T-helper 1 cell (primary cell): ENCODE measurements at places on chromosomes 3 and 15.

GRCh38 chr15:33587773-33588172 is 277.0 kb downstream of the RYR3 start:
- DNase-seq, result no peak

GRCh38 chr3:135125171-135125801 is 330.2 kb downstream of the EPHB1 start:
- no peak for DNase-seq

- DNase-seq, result no peak
Observed at GRCh38 chr15:75545064-75545463, 34.1 kb downstream of the PTPN9 start.

GRCh38 chr3:74789111-74789510 is 174.7 kb upstream of the CNTN3 start:
- no peak for DNase-seq

DNA sequence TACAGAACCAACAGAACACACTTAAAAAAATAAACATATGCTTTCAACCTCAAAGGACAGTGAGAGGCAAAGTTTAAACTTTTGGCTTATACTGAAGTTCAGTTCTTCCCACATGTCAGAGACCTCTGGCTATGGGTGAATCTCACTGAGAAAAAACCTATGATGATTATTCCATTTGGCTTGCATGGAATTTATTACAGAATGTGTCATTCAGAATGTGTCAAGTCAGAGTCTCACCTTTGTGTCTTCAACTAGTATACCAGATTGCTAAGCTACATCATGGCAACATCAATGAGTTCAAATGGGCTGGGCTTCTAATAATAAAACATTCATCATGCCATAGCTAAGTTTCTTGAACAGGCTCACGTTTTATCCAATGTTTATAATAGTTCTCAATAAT is 987.0 kb downstream of the NTRK3 start:
- DNase-seq, result no peak

GRCh38 chr3:142706321-142707127 is 17.3 kb upstream of the TRPC1 start:
- DNase-seq, result peak; percentile 6

GRCh38 chr15:57298843-57299550 is 77.3 kb upstream of the CGNL1 start:
- no peak for DNase-seq

GRCh38 chr3:120102232-120102631 is 8.0 kb upstream of the GSK3B start:
- no peak for DNase-seq

DNA sequence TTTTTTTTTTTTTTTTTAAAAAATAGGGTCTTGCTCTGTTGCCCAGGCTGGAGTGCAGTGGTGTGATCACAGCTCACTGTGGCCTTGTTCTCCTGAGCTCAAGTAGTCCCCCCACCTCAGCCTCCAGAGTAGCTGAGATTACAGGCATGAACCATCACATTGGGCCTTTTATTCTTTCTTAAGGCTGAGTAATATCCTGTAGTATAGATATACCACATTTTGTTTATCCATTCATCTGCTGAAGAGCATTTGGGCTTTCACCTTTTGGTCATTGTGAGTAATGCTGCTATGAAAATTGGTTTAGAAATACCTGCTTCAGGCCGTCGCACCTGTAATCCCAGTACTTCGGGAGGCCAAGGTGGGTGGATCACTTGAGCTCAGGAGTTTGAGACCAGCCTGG is 42.6 kb downstream of the PAQR5 start:
- no peak for DNase-seq

- DNase-seq, result peak; percentile 80
Observed at GRCh38 chr3:197394464-197395321, 96.3 kb upstream of the DLG1 start.

DNA sequence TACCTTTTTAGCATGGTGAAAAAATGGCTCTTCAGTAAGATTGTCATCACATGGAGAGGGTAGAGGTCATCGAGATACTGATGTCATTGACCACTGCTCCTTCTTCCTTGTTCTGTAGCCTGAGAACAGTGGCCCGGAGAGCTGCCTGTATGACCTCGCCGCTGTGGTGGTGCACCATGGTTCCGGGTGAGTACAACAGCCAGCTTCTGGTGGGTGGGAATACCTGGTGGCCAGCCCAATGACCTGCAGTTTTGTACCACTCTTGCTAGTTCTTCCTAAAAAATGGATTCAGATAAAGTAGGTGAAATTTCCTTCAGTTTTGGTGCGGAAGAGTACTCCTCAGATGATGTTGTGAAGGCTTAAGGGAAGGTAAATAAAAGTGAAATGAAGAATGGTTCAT is 8.4 kb upstream of the FBXL22 start:
- DNase-seq, result no peak

- DNase-seq, result no peak
Observed at GRCh38 chr3:162295323-162295983, 798.8 kb downstream of the OTOL1 start.

GRCh38 chr3:46239952-46240351 is 2.3 kb upstream of the CCR3 start:
- DNase-seq, result no peak

DNA sequence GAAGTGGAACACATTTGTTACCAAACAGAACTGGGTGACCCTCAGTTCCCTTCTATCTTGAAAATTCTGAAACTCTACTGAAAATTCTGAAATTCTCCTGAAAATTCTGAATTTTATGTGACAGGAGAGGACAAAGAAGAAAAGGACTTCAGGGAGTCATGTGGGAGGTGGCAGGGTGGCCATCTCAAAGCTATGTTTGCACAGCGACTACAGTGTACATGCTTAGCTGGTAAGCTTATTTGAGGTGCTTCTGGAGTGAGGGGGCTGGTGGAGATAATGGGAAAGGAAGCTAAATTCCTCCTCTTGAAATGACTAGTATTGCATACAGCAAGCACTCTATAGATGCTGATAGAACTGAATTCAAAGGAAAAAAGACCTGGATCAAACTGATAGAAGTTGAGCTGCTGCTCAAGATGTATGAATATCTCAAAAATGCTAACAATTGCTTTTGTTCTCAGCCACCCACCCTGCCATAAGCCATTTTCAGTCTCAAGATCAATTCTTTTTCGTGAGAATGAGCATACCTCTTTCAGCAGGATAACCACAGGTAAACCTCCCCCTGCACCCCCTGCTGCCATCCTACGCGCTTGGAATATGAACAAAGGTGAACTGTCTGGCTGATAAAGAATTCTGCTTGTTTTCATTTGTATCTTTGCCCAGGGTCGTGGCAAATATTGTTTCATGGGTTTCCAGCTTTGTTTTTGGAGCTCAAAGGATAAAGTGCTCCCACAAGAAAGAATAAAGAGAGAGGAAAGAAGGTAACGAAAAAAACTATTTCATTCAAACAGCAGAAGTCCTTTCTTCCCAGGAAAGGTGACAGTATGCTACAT is 16.6 kb upstream of the ARHGEF3 start:
- no peak for DNase-seq

DNA sequence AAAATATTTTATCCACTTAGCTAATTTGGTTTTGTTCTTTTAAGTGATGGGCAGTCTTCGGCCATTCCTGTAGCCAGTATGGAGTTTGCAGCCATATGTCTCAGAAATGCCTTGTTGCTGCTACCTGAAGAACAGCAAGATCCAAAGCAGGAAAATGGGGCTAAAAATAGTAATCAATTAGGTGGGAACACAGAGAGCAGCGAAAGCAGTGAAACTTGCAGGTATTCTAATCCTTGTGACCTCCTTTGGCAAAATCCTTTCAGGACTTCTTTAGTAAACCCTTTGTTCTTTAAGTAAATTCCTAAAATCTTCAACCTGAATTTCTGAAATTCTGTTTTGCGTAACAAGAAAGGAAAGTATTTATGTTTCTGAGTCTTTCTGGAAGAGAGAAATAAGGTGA is 49.8 kb downstream of the CNOT10 start:
- no peak for DNase-seq
